Brain (organoid and tissue), 16 donors: ENCODE measurements at places on chromosomes 7 and 10. TPM values are rescaled to one million over a fixed set of nuclear protein-coding genes. Genes with fewer than 3 reads are reported as not detected.

Gene PRSS37
- polyA plus RNA-seq, result not detected

Gene CHAT
- not detected for polyA plus RNA-seq

DNA sequence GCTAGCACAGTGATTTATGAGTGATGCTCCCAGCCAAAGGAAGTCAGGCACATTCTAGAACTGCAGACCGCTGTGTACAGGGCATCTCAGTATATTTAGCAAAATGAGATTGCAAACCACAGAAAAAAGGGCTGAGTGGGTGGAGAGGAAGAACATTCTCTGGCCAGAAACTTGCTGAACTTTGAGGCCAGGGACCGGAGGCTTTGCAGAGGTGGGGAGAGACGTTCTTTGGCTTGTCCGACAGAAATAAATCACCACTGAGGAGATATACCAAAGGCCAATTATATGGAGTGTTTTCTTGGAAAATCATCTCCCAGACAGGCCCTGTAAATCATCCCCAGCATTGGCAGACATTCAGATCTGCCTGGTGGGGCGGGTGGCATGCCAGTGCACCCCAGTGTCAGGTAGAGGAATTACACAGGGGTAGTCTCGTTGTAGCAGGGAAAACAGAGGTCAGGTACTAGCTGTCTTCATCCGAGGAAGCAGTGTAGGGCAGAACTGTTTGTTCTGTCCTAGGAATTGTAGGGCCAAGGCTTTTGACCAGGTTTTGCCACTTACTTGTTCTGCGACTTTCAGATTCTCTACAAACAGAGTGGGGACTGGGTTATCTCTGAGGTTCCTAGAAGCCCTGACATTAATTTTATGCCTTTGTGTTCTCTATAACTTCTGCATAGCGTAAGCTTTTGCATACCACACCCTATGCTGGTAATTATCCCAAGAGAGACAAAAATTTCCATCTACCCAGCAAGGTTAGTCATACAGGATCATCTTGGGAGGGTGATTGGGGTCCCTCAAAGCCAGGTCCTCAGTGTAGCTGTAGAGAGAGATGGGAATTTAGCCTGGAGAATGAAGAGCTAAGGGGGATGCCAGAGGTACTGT, 655.6 kb downstream of the LRMDA start:
- no peak for DNase-seq

Gene ATP6V1F
- polyA plus RNA-seq, result 392 TPM

Gene ITIH5
- 19.7 TPM for polyA plus RNA-seq

DNA sequence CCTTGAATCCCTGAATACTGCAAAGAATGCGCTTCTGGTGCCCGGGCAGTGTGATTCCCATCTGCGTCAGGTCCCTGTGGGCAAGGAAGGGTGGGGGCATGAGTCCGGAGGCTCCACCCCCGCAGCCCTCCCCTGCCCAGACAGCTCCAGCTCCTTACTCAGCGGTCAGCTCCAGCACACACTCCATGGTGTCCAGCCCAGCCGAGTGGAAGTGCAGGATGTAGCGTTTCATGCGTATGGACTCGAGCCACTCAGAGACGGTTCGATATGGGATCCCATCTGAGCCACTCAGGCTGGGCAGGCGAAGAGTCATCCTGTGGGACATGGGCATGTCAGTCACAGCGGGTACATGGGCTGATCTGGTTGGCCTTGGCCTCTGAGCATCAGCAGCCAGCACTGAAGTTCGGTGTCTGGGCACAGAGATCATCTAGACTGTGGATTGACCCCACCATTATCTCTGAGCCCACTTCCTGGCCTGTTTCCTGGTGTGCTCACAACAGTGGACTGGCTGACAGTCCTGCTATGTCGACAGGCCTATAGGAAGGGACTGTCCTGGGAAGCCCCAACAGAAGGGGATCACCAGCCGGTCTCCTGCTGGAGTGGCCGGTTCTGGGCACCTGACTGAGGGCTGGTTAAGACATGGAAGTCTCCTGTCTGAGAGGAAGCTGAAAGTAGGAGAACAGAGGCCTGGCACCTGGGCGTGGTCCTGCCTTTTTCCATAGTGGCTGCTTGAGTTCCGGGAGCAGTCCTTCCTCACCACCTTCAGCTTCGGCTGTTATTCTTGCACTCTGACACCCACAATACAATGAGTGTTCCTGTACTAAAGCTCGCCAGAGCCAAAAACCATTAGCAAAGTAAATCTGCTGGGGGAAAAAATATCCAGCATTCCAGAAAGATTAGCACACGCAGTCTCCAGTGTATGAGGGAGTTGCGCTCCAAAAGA, 10.6 kb downstream of the ZYX start:
- DNase-seq, result no peak
